Inflammatory macrophage treated with lipopolysaccharide for 1 hour (primary cell): ENCODE measurements at places on chromosomes 7 and 10.
A peak's percentile ranks its signal among the peaks of the same experiment; 100 is the strongest.

- peak; percentile 12 for DNase-seq
These were observed 81.8 kb upstream of the CREB5 start for GRCh38 chr7:28330384-28331070.

GRCh38 chr7:10122551-10123100 is 851.0 kb upstream of the PHF14 start:
- DNase-seq: no peak

DNA sequence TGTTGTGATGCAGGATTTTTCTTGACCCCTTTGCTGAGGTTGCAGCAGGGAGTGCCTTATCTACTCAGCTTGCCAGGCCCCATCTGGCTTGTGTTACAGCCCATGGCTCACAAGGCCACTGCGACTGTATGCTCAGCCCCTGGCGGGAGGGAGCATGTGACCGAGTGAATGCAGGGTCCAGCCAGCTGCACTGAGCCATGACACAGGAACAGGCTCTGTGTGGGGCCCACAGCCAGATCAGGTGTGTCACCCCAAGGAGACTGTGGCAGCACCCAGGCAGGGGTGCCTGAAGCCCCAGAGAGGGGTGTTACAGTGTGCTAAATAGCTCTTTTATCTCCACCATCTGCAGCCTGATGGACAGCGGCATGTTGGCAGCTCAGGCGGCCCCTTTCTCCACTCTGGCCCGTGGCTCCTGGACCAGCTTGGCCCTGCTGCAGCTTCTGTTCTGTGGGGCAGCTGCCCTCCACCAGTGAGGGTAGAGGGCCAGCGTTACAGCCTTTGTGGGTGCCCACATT is 2.6 kb upstream of the PCBD1 start:
- no peak for DNase-seq

DNA sequence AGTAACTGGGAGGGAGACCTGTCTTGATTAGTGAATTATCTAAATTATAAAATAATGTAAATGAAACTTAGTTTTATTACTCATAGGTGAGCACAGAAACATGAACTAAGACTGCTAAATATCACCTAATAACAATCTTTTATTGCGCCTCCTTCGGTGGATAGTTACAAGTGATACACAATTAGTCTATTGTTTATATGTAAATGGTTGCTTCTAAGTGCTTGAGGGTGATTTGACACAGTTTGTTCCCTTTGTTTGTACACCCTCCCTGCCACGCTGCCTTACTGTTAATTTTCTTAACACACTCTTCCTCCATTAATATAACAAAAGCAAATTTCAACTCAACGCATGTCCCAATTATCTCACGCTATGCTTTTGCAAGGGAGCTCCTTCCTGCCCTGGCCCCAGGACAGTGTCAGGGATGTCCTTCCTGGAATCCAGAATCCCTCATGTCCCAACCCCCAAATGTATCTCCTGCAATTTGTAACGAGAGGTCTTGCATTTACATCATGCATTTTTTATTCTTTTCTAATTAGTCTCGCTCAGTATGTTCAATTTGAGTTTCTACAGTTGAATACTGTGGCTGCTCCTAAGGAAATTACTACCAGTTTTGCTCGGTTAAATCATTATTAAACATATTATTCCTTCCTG is 4.2 kb downstream of the NPSR1 start:
- no peak for DNase-seq

DNA sequence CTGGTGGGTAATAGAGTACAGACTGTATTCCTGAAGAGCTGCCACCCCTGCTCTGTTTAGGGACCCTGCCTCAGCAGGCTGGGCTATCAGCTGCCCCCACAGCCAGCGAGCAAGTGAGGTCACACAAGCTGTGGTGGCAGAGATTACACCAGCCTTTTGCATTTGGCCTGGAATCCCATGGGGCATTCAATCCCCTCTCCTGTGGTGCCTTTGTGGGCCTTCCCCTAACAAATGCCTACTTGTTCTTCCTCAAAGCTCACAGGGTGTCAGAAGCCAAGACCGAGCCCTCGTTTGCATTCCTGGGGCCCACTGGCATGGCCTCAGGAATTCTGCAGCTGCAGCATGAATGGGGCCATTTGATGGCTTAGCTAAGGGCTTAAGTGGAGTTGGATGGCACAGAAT is 212.7 kb upstream of the PHYHIPL start:
- no peak for DNase-seq

- DNase-seq: no peak
These were observed 173.1 kb upstream of the AGR3 start for GRCh38 chr7:17054836-17055235.

GRCh38 chr7:122528879-122529481 is 169.9 kb downstream of the RNF133 start:
- DNase-seq: peak; percentile 59

DNA sequence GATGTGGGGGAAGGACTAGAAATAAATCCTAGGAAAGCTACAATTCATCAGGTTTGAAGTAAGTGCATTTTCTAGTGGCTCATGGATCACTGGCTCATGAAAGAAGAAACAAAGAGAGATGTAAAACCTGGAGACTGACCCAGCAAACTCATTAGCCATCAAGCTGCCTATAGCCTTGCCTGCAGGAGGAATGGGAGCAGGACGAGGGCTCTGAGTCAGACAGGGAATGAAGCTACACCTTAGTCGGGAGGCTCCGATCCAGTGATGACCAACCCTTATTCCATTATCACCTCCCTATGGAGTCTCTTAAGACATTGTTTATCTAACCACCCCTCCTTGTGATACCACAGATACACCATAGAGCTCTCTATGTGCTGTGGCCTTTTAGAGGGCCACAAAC is 112.5 kb upstream of the WDR11 start:
- DNase-seq: no peak

- no peak for DNase-seq
These were observed 22.0 kb upstream of the UBE3C start for GRCh38 chr7:157116762-157117161.

GRCh38 chr10:117609095-117609795 is 66.7 kb downstream of the EMX2 start:
- no peak for DNase-seq

- DNase-seq: peak; percentile 70
These were observed 61.4 kb downstream of the ST7 start for GRCh38 chr7:117014673-117015133.

DNA sequence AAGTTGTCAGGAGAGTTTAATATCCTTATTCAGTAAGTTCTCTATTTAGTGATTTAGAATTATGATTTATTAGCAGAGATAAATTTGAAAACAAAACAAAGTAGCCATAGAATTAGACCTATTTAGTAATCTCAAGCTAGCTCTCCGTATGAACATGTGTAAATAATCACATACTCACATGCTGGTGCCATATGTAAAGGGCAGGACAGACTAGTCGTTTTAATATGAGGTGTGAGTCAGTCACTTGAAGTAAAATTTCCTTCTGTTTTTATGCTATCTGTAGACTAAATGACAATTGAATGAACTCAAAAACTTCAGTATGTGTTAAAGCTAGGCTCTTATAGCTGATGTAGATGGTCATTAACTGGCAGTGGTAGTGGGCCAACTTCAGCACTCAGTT is 67.1 kb downstream of the WAC start:
- DNase-seq: no peak

- no peak for DNase-seq
These were observed 17.8 kb upstream of the PTF1A start for GRCh38 chr10:23174074-23174976.

DNA sequence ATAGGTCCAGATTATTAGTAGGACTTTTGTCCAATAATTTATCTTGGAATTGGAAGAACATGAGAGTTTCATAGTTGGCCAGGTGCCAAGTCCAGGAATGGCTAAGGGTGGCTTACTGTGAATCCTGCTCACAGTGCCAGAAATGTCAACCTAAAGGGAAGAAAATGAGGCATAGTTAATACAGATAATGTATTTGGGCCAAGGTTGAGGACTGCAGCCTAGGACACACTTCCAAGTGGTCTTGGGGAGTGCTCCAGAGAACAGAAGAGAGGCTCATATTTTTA is 78.2 kb downstream of the MAPK8 start:
- no peak for DNase-seq

GRCh38 chr10:924524-924859 is 7.0 kb downstream of the LARP4B start:
- DNase-seq: no peak

DNA sequence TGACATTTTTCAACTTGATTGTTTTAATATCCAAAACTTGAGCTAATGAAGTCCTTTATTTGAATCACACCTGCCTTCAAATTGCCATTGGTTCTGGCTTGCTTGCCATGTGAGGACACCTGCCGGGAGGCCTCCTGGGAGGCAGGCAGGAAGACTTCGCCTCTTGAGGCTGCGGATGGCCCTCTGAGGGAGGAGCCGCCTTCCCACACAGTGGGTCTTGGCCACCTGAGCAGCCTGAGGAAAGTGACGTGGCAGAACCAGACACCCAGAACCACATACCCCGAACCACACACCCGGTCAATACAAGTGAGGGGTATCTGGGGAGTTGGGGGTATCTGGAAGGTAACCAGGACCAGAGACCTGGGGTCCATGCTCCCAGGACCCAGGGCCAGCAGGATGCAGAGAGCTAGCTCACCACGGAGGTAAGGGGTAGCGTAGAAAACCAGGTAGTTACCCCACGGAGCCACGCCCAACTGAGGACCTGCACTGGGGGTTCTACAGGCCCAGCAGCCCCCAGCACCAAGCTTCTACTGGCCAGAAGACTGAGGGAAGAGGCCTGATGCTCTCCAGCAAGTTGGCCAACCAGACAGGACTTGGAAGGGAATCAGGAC is 300.5 kb downstream of the TCERG1L start:
- no peak for DNase-seq

GRCh38 chr7:99831595-99831994 is 3.8 kb downstream of the CYP3A43 start:
- DNase-seq: no peak
